ENCODE measurements at places on chromosomes 11 and 22.

DNA sequence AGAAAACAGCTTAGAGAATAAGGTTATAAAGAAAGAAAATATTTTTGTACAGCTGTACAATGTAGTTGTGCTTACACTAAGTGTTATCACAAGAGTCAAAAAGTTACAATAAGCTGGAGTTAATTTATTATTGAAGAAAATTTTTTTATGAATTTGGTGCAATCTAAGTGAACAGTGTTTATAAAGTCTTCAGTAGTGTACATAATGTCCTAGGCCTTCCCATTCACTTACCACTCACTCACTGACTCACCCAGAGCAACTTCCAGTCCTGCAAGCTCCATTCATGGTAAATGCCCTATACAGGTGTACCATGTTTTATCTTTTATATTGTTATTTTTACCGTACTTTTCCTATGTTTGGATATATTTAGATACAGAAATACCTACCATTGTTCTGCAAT is 34.7 kb downstream of the GDPD4 start:
- DNase-seq = no peak

- DNase-seq = no peak
Measured at GRCh38 chr22:42645341-42645937, 3.8 kb downstream of the CYB5R3 start.

DNA sequence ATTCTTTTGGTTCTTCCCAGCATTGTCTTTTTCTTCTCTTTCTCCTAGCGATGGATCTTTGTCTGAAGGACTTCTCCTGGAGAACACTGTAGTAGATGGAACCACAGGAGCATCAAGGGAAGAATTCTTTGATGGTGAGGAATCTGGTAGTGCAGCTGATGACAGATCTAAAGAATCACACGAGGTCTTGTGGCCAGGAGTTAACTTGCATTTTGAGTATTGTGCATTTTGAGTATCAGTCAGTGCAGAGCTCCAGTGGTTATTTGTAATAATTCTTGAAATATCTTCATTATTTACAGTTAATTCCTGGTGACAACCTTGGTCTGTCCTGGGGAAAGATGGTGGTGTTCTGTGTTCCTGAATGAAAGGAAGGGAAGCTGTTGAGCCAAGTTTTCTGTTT is 14.5 kb upstream of the POGLUT3 start:
- no peak for DNase-seq

DNA sequence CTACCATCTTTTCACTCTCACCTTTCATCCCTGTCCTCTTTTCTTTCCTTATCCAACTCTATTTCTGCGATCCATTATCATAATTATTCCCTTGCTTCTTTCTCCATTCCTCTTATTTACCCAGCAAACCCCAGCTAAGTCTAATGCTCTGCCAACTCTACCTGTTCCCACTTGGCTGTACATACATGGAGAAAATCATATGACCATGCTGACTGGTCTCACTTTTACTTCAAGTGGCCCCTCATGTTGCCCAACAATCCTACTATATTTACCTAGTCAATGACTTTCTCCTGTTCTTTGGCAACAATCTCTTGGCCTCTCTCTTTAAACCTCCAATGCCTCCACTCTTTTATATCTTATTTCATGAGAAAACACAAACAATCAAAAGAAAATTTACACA is 94.1 kb downstream of the USP35 start:
- no peak for DNase-seq

DNA sequence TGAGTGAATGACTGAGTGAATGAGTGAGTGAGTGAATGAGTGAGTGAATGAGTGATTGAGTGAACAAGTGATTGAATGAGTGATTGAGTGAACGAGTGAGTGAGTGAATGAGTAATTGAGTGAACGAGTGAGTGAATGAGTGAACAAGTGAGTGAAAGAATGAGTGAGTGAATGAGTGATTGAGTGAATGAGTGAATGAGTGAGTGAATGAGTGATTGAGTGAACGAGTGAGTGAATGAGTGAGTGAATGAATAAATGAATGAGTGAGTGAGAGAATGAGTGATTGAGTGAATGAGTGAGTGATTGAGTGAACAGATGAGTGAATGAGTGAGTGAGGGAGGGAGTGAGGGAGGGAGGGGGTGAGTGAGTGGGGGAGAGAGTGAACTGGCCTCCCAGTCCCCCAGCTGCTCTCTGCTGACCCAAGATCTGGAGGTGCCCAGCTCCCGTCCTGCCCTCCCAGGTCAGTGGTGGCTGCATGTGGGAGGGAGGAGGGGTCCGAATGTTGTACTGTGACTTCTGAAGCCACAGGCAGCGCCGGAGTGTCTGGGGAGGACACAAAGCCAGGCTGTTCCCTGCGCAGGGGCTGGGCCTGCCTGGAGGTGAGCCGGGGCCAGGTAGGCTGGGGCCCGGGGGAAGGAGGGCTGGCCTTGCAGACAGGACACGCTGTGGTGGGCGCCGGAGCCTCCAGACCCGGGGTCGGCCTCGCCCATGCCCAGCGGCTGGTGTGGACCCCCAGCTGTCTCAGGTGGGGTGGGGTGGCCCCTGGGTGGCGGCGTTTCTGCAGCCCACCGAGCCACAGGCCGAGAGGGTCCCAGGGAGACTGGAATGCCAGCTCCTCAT is 17.8 kb upstream of the PIM3 start:
- DNase-seq = no peak

- no peak for DNase-seq
Measured at GRCh38 chr11:10092426-10092825, 201.6 kb downstream of the SBF2 start.

DNA sequence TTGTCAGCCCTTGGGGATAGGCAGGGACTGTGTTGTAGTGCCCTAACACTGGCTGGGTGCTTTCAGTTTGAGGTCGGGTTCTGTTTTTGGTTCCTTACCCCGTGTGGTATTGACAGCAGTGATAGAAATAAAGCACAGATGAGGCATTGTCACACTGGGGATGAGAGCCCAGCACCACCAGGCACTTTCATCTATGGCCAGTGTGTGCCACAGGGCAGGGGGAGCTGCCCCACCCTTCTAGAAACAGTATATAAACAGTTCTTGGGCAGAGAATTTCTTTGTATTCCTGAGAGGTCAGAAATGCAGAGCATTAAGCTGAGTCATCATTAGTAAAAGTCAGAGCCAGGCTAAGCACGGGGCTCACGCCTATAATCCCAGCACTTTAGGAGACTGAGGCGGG is 23.1 kb upstream of the CDC42EP2 start:
- DNase-seq = no peak

DNA sequence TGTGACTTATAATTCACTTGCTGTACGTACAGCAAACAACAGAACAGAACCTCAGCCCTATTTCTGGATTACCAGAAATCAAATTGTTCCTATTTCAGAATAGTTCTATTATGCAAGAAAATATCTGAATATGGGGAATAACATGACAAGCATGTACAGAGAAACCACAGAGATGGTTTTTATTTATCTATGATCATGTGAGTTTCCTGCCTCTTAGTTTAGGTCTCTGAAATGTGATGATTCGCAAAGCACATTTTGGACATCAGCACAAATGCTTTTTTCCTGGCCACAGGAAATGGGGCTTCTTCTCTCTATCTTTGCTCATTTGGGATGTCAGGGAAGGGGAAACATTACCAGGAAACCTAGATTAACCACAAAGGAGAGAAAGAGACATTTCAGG is 266.7 kb upstream of the CTSC start:
- no peak for DNase-seq

GRCh38 chr11:108927791-108928545 is 263.1 kb downstream of the DDX10 start:
- DNase-seq = no peak

GRCh38 chr11:77602381-77603088 is 12.8 kb downstream of the AQP11 start:
- no peak for DNase-seq

DNA sequence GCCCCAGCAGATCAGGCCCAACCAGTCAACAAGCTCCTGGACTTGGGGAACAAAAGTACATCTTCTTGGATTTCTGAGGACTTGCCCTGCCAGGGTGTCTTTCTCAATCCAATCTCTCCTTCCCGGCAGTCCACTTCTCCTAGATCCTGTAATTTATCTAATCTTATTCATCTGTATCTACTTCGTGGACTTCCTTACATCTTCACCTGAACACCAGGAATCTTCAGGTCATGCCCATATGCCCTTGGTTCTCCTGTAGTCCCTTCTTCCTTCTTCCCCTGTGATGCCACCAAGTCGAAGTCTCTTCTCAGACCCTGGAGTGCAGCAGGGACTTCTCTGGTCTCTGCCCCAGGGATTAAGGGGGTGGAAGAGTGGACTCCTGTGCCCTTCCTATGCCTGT is 100.3 kb downstream of the ZNF280B start:
- no peak for DNase-seq

DNA sequence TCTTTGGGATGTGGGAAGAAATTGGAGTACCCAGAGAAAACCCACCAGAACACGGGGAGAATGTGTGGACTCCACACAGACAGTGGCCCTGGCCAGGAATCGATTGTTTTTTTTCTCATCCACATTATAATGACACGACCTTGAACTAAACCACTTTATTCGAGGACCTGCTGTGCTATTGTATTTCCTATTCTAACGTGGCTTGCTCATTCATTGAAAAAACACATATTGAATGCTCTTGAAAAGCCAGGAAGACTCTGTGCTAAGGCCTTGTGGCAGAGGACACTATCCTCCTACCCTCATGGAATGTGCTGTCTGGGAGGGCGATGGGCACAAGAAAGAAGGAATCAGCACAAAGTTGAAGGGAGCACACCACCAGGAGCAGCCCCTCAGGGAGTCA is 9.1 kb upstream of the SREBF2 start:
- DNase-seq = no peak

DNA sequence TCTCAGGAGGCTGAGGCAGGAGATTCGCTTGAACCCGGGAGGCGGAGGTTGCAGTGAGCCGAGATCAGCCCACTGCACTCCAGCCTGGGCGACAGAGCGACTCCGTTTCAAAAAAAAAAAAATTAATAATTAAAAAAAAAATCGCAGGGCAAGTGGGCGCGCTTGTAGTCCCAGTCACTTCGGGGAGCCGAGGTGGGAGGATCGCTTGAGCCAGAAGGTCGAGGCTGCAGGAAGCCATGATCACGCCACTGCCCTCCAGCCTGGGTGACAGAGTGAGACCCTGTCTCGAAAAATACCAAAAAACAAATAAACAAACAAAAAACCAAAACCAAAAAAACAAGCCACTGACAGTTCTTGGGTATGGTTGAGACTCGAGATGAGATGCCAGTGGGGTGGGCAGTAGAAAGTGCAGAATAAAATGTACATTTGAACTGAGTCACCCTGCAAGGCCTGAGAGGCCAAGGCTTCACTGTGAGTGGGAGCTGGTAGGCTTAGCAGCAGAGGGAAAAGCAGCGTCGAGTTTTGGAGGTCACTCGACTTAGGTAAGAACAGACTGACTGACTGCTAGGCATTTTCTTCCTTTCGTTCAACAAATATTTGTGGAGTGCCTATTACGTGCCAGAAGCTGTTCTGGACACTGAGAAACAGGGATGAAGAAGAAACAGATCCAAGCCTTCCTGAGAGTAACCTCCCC is 635 bp upstream of the LDHA start:
- no peak for DNase-seq

- DNase-seq = no peak
Measured at GRCh38 chr11:2892215-2892966, 6.8 kb upstream of the CDKN1C start.

DNA sequence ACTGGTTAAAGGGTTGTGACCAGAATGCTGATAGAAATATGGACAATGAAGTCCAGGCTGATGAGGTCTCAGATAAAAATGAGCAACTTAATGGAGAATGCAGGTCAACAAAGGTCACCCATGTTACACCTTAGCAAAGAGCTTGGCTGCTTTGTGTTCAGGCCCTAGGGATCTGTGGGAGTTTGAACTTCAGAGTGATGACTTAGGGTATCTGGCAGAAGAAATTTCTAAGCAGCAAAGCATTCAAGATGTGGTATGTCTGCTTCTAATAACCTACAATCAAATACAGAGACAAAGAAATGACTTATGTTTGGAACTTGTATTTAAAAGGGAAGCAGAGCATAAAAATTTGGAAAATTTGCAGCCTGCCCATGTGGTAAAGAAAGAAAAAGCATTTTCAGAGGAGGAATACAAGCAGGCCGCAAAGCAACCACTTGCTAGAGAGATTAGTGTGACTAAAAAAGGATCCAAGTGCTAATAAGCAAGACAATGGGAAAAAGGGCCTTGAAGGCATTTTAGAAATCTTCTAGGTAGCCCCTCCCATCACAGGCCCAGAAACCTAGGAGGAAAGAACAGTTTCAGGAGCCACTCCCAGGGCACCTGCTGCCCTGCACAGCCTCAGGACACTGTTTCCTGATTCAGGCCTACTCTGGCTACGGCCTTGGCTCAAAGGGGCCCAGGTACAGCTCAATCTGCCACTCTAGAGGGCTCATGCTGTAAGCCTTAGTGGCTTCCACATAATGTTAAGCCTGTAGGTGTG is 41.3 kb downstream of the TNKS1BP1 start:
- DNase-seq = no peak

DNA sequence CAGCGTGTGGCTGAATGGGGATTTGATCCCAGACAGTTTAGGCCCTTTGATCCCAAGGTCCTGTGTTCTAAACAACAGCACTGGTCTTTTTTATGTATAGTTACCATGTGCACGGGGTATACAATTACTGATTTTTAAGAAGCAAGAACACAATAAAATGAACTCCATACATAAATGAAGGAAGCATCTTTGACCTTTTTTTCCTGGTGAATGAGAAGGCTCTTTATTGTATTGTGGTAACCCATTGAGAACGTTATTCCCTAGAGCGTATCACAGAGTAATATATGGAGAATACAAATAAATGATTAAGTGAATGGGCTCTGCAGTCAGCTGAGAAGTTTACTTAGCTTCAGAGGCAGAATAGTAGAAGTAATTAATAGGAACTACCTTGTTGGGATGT is 563.6 kb downstream of the NTM start:
- no peak for DNase-seq

DNA sequence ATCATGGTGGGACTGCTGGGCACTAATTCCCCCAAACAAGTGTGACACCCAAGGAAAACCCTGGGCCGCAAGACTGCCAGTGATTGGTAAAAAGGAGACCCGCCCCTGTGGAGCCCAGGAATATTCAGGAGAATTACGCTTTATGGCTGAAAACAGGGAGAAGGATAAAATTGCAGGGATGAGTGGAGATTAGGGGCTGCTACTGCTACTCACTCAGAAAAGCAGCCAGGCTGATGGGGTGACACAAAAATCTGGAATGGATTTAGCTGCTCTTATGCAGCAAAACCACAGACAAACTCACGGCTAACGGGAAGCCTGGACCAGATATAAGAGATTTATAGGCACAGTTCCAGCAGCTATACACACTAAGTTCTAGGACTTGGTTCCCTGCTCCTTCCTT is 4.4 kb upstream of the FBXO3 start:
- DNase-seq = no peak

GRCh38 chr11:9070749-9071491 is 20.5 kb downstream of the SCUBE2 start:
- no peak for DNase-seq

DNA sequence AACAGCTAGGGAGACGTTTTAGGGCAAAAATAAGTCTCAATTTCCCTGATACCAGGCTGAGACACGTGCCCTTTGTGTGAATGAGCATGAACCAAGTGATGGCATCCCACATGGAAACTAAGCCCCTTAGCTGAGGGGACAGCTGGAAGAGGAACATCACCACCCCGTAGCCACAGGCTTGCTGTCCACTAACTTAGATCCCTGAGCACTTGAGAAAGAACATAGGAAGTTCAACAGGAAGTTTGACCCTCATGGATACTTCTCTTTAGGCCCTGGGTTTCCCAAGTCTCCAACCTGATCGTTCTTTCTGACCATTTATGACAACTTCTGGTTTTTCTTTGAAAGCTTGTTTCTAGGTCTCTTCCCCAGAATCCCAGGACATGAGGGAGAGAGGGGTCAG is 11.6 kb upstream of the CKAP5 start:
- DNase-seq = no peak
